ENCODE measurements at places on chromosomes 7 and 10. TPM values are rescaled to one million over a fixed set of nuclear protein-coding genes. Genes with fewer than 3 reads are reported as not detected.

- DNase-seq = no peak
These were observed 106.3 kb downstream of the C7orf25 start for GRCh38 chr7:42805601-42806000.

- no peak for DNase-seq
These were observed 349.0 kb downstream of the SORCS1 start for GRCh38 chr10:106815427-106816043.

GRCh38 chr10:90966146-90966545 is 45.3 kb upstream of the ANKRD1 start:
- DNase-seq = no peak

DNA sequence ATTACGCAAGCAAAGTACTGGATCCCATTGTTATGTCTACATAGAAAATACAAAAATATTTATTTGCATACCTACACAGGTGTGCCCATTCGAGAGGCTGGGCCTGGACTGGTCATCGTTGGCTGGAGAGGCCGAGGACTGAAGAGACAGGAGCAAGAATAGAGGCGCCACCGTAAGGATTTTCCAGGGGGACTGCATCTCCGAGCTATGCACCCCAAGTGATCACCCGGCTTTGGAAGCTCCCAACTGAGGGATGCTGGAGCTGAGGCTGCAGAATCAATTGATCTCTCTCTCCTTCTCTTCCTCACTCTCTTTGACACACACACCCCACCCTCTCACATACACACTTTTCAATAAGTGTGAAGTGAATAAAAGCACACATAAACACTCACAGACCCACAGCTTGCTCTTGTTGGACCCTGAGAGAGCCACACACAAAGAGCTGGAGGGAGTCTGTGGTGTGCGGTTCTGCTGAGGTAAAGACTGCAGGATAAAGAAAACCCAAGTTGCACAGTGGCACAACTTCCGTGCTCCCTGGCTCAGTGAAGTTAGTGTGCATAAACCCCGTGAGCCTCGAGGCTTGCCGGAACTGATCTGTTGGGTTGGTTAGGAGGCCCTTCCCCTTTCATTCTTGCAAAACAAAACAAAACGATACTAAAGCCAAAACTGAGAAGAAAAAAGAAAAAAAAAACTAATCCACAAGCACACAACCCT is at the start of gene AOAH:
TSS of gene AOAH (minus strand) at position 544 of the 714 bp plus-strand sequence. CDS start at position 198, 346 bp downstream.
- DNase-seq = no peak

DNA sequence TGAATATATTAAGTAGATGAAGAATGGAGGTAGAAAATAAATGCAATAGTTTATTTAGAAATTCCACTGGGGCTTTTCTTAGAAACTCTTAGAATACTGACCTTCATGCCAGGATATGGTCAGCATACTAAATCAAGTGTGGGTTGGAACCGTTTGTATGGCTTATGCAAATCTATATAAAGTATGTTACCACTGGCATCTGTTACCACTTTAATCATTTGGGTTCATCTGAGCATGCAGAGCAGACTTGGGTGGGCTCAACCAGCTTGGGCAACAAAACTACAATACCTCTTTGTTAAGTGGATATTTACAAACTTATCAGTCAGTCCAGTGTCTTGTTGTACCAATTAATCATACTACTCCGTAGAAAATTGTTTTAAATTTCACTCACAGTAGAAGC is 125.8 kb downstream of the CRPPA start:
- DNase-seq = no peak

- DNase-seq = no peak
These were observed 30.7 kb upstream of the EPC1 start for GRCh38 chr10:32377458-32378259.

GRCh38 chr7:103134836-103135554 is 13.9 kb downstream of the NAPEPLD start:
- no peak for DNase-seq

DNA sequence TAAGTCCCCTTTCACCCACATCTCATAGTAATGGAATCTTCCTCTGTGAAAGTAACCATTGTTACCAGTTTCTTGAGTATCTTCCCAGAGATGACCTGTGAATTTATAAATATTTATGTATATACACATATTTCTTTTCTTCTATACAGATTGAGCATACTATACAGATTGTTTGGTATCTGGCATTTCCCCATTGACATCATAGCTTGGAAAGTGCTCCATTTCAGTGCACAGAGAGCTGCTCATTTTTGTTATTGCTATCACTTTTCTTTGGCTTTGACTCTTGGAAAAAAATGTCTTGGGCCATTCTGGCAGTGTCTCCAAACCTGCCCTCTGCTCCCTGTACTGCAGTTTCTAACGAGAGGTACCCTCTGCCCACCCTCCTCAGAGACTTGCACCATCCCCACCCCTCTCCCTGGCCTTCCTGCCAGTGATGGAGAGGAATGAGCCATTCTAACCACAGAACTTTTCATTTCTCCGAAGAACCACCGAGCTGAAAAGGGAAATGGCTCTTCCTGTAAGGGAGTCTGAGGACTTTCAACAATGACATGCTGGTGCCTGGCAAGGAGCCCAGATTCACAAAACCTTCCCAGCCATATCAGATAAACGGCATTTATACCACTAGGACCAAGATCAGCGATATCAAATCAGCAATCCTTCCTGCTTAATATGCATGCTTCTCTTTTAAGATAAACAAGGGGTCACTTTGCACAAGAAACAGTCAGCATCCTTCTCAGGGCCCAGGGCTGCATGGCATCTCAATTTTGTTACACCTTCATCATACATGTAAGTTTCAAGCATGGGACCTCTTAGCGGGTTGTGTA is 19.7 kb upstream of the CCSER2 start:
- DNase-seq = no peak

DNA sequence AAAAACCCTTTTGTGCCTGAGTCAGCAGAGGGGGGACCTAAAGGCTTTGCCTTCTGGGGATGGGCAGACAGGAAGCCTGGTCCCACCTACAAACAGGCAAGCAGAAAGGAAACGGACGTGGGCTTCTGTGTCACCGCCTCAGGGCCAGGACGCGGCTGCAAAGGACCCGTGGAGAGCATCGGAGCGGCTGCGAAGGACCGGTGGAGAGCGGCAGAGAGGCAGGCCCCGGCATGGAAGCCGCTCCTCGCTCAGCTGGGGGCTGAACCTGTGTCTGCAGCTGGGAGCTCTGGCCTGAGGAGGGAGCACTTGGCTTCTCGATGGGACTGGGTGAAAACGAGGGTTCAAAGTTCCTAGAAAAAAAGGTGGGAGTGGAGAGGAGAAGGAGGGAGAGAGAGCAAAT is 125.4 kb upstream of the PPP2R2D start:
- DNase-seq = no peak

- no peak for DNase-seq
These were observed 147.7 kb downstream of the DNAJB6 start for GRCh38 chr7:157484411-157485081.

GRCh38 chr10:116973946-116974455 is 31.0 kb downstream of the SHTN1 start:
- DNase-seq = no peak

DNA sequence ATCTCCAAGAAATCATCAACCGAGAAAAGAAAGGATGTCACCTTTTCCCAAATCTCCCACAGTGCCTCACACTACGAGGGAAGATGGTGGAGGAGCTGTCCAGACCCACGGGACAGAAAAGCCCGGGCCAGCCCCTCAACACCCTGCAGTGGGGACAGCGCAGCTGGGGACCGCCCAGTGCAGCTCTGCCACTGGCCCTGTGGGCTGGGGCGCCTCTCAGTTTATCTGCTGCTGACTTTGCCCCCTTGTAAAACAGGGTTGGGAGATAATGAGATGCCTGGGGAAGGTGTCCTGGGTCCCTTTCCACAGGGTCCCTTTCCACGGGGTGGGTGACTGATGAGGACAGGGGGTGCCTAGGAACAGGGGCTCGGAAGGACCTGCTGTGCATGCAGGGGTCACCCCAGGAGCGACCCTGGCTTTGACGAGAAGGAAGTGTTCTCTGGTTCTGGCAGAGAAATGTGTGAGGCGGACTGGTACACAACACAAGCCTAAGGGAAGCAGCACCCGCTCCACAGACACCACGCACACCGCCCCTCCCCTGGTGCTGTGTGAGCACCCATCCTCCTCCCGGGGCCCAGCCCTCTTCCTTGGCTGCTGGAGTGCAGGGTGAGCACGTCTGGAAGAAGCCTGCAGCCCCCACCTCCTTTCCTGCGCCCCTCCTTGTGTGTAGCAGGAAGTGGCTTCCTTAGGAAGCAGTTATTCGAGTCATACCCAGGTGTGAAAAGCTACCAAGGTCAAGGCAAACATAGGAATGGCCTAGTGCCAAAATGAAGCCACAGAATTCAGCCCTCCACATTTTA is 339.9 kb downstream of the DNAJB6 start:
- no peak for DNase-seq

Gene PTN
- 154 TPM for total RNA-seq

Gene GDI2
- total RNA-seq = 612 TPM

Gene BTBD16
- not detected for total RNA-seq

Gene BAIAP2L1
- total RNA-seq = under 0.01 TPM

Data from frontal cortex (tissue), 4 donors.